Stimulated activated CD4-positive, alpha-beta T cell treated with anti-CD3 and anti-CD28 coated beads, Interleukin-15, amount 100 ng/mL, for 1 hour (primary cell): ENCODE measurements at places on chromosomes 7 and 10.

DNA sequence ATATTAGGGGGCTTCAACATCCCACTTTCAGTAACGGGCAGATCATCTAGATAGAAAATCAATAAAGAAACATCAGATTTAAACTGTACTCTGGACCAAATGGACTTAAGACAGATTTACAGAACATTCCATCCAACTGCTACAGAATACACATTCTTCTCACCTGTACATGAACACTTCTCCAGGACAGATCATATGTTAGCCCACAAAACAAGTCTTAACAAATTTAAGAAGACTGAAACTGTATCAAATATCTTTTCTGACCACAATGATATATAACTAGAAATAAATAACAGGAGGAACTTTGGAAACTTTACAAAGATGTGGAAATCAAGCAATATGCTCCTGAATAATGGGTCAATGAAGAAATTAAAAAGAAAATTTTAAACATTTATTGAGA lies 86.7 kb downstream of the MICU1 start:
- no peak for DNase-seq

DNA sequence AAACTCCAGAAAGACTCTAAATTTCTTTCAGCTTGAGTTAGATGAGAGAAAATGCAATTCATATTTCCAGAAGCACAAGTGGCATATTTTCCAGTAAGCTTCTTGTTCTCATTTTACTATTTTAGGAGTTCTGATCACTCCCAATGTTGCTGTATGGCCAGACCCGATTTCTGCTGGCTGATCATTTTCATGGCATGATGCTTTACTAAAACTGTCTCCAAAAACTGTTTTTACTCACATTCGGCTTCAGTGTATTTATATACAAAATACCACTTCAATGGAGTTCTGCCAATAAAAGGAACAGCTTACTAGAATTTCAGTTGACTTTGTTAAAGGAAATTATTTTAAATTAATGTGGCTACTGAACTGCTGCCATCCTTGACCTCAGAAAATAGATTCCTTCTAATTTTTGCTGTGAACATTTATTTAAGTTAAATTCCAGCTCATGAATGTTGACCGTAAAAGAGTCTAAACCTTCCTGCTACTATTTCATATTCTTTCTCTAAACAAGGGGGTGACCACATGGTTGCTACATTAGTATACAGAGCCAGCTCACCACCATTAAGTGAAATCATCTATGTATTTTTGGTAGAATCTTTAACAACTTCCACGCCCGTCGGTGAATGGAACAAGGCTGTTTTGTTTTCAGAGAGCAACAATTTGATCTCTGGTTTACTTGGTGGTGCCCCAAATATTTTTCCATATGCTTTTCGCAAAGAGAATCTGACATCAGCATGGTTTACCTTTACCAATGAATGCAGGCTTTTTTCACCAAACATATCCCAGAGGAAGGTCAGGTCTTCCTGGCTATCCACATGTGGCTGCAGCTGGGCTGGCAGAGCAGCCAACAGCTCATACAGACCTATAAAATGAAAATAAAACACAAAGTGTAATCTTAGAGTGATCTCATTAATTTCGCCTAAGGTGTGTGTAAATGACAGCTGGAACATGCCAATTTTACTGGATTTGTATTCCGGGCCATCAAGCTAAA lies 101.2 kb downstream of the MPP7 start:
- DNase-seq, result no peak

- no peak for DNase-seq
These were observed 50.7 kb downstream of the KCNMA1 start for GRCh38 chr10:77586719-77587415.

- no peak for DNase-seq
These were observed 234.1 kb downstream of the STK31 start for GRCh38 chr7:23944131-23944530.

GRCh38 chr7:27459021-27459730 lies 203.5 kb downstream of the HIBADH start:
- DNase-seq, result no peak

GRCh38 chr7:3927446-3928110 lies 626.5 kb downstream of the SDK1 start:
- DNase-seq, result no peak

DNA sequence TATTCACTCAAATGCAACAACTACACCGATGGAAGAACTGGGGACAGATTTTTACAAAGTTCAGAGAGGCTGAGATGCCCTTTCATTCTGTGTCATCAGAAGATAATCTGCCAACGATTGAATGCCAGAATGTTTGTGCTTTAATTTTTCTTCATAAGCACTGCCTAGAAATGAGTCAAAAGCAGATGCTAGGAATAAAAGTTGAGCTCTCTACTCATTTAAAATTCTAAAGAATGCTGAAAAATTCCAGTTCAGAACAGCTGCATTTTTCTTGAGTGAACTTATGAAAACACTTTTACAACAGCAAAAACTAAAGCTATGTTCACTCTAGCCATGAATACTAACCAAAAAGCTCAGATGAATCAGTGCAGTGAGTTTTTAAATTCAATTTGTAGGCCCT lies 22.3 kb upstream of the FAM133B start:
- DNase-seq, result no peak
